Liver (tissue), 10 donors: ENCODE measurements at places on chromosomes 6 and 20. TPM values are rescaled to one million over a fixed set of nuclear protein-coding genes. Genes with fewer than 3 reads are reported as not detected.
A peak's percentile ranks its signal among the peaks of the same experiment; 100 is the strongest.

NTSR1 gene
- 0.08 TPM for total RNA-seq

RAET1E gene
- total RNA-seq: not detected

DAAM2 gene
- total RNA-seq: 17.0 TPM

SIM1 gene
- total RNA-seq: under 0.01 TPM

PPT2 gene
- total RNA-seq: 47.4 TPM

PRKN gene
- total RNA-seq: 3.9 TPM

STMND1 gene
- total RNA-seq: not detected

MACROD2 gene
- 10.5 TPM for total RNA-seq

PPP1R14C gene
- total RNA-seq: not detected

GRCh38 chr6:82693094-82693493 lies 329.5 kb downstream of the TPBG start:
- no peak overlapping the region for H3K4me3 ChIP-seq
- H3K36me3 ChIP-seq: no peaks in the 10 kb centered on the region
- H3K27ac ChIP-seq: no peak overlapping the region
- no peaks in the 10 kb centered on the region for H3K4me1 ChIP-seq
- no peaks in the 10 kb centered on the region for H3K27me3 ChIP-seq

DNA sequence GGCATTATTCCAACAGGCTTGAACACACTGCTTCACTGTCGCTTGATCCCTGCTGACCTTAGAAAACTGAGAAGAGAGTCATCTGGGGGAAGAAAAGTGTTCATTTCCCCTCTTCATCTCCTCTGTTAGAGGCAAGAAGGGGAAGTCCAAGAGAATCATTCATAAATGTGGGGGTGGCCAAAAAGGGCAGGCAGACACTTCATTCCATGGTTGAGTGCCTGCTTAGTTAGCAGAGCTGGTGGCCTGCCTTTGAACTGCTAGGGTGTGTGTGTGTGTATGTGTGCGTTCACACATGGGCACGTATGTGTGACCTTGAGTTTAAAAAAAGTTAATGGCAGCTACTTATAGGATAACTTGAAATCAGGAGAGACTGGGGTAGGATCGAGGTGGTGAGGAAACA lies 39.4 kb upstream of the RFPL4B start:
- no peak for DNase-seq
- H3K4me3 ChIP-seq: no peak overlapping the region
- H3K27me3 ChIP-seq: no peaks in the 10 kb centered on the region
- no peaks in the 10 kb centered on the region for H3K36me3 ChIP-seq
- H3K4me1 ChIP-seq: peaks cover 9% of the 10 kb centered on the region
- no peak overlapping the region for H3K27ac ChIP-seq

DNA sequence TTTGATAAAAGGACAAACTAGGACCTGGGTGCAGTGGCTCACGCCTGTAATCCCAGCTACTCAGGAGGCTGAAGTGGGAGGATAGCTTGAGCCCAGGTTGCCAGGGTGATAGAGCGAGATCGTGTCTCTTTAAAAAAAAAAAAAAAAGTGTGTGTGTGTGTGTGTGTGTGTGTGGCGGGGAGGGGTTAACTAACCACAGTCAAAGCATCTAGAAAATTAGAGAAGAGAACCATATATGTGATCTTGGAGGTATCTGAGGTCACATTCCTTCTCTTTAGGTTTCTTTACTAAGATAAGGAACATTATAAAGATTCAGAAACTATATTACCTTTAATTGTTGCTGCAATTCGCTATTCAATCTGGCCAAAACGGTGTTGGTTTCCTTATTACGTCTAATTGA lies 80.9 kb downstream of the REPS1 start:
- no peak overlapping the region for H3K27ac ChIP-seq
- DNase-seq: no peak
- no peaks in the 10 kb centered on the region for H3K4me1 ChIP-seq
- H3K36me3 ChIP-seq: peaks cover 77% of the 10 kb centered on the region
- H3K4me3 ChIP-seq: no peak overlapping the region

GRCh38 chr6:84242265-84242664 lies 14.8 kb upstream of the CEP162 start:
- no peak for DNase-seq
- no peak overlapping the region for H3K27ac ChIP-seq
- H3K27me3 ChIP-seq: no peaks in the 10 kb centered on the region
- H3K36me3 ChIP-seq: no peaks in the 10 kb centered on the region
- H3K4me1 ChIP-seq: no peaks in the 10 kb centered on the region

- no peaks in the 10 kb centered on the region for H3K36me3 ChIP-seq
- H3K27me3 ChIP-seq: no peaks in the 10 kb centered on the region
- DNase-seq: no peak
- H3K4me3 ChIP-seq: no peak overlapping the region
- no peaks in the 10 kb centered on the region for H3K4me1 ChIP-seq
Observed at GRCh38 chr6:121608270-121608669, 172.8 kb downstream of the GJA1 start.

GRCh38 chr20:32845786-32846185 lies 12.9 kb upstream of the EFCAB8 start:
- no peak overlapping the region for H3K4me3 ChIP-seq
- no peak for DNase-seq
- no peak overlapping the region for H3K27ac ChIP-seq

DNA sequence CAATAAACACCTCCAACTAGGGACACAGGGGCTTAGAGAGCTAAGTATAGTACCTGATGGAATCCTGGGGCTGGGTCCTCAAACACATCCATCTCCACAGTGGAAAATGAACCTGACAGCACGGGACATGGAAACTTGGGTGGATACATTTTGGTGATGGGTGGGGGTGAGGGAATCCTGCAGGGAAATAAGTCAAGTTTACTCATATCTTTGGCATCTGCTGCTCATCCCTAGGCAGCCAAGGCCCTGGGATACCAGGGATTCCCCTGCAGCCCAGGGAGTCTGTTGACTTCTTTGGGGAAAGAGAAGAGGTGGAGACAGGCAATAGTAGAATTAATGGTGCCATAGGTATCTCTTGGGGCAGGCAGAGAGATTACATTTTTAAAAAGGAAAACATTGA lies 6.6 kb downstream of the APOBEC2 start:
- no peak for DNase-seq
- no peak overlapping the region for H3K27ac ChIP-seq
- H3K36me3 ChIP-seq: peaks cover 2% of the 10 kb centered on the region

DNA sequence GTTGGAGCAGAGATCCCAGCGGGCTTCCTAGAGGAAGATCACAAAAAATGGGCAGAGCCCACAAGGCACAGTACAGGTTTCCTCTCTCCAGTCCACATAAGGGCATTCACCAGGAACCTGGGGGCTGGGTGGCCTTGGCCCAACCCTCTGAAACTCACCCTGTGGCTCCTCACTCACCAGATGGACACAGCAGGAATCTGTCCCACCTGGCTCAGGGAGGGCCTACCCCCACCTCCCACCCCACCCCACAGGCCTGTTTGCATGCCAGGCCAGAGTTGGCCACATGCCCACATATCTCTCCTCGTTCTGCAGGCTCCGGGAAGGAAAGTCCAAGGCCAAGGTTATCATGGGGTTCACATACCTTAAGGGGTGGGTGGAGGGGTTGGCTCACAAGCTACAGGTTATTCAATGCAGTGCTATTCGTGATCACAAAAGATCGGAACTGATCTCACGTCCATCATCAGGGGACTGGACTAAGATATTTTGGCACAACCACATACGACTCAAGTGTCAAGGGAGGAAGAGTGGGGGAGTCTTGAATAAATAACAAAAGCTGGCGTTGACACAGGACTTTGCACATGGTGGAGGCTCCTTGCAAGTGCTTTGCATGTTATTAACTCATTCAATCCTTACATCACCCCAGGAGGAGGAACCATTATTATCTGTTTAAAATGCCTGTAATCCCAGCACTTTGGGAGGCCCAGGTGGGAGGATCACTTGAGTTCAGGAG lies 13.0 kb downstream of the RIPOR3 start:
- H3K36me3 ChIP-seq: no peaks in the 10 kb centered on the region
- H3K27me3 ChIP-seq: no peaks in the 10 kb centered on the region
- no peak for DNase-seq
- no peak overlapping the region for H3K4me3 ChIP-seq
- peak overlapping the region; percentile 17 for H3K27ac ChIP-seq

GRCh38 chr20:12318043-12318442 lies 400.4 kb downstream of the BTBD3 start:
- no peak for DNase-seq
- H3K4me3 ChIP-seq: no peak overlapping the region
- H3K27me3 ChIP-seq: no peaks in the 10 kb centered on the region
- H3K27ac ChIP-seq: no peak overlapping the region

DNA sequence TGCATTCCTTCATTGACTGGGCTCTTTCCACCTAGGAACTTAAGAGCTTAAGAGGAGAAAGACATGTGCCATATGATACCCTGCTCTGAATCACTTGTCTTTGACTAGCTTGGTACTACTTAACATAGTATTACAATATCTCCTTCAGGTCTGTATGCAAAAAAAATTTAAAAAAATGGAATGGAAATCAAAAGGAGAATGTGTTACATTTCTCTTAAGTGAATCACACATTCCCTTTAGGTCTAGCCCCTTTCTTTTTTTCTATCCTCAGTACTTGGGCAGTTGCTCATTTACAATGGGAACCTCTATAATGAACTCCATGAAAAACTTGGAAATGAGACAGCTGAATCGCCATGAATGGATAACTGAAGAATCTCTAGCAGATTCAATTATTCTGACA lies 53.8 kb downstream of the SLC35F1 start:
- H3K36me3 ChIP-seq: no peaks in the 10 kb centered on the region
- DNase-seq: no peak
- no peak overlapping the region for H3K27ac ChIP-seq
- H3K4me1 ChIP-seq: no peaks in the 10 kb centered on the region
- no peak overlapping the region for H3K4me3 ChIP-seq

GRCh38 chr20:63552481-63553249 lies 1.3 kb upstream of the FNDC11 start:
- H3K4me3 ChIP-seq: no peak overlapping the region
- H3K4me1 ChIP-seq: no peaks in the 10 kb centered on the region
- H3K27ac ChIP-seq: no peak overlapping the region
- H3K36me3 ChIP-seq: no peaks in the 10 kb centered on the region

GRCh38 chr6:131382631-131383030 lies 190.4 kb upstream of the ARG1 start:
- H3K27ac ChIP-seq: no peak overlapping the region
- H3K36me3 ChIP-seq: no peaks in the 10 kb centered on the region
- no peak overlapping the region for H3K4me3 ChIP-seq
- H3K27me3 ChIP-seq: no peaks in the 10 kb centered on the region
- DNase-seq: no peak
- no peaks in the 10 kb centered on the region for H3K4me1 ChIP-seq

GRCh38 chr20:47476452-47476851 lies 25.2 kb upstream of the NCOA3 start:
- H3K27me3 ChIP-seq: no peaks in the 10 kb centered on the region
- H3K36me3 ChIP-seq: no peaks in the 10 kb centered on the region
- no peak overlapping the region for H3K27ac ChIP-seq
- H3K4me1 ChIP-seq: no peaks in the 10 kb centered on the region

DNA sequence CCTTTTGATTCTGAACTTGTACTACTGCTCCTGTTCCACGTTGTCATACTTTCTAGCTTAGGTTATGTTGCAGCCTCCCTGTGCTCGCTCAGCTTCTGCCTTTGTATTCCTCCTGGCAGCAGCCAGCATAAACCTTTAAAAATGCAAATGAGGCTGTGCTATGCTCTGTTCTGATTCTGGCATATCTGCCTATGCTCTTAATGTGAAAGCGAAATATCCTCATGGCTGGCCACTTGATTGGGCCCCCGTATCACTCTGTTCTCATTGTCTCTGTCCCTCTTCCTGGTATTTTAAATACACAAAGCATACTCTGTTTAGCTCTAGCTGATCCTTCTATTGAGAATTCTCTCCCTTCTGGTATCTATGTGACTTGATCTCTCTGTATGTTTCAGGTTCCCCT lies 139.0 kb downstream of the JARID2 start:
- H3K4me3 ChIP-seq: no peak overlapping the region
- no peaks in the 10 kb centered on the region for H3K27me3 ChIP-seq
- no peak overlapping the region for H3K27ac ChIP-seq
- H3K36me3 ChIP-seq: no peaks in the 10 kb centered on the region
- H3K4me1 ChIP-seq: peaks cover 6% of the 10 kb centered on the region
